ENCODE measurements at places on chromosomes 7 and 10.

- DNase-seq, result no peak
Observed at GRCh38 chr10:96598846-96599245, 12.0 kb upstream of the TM9SF3 start.

- no peak for DNase-seq
Observed at GRCh38 chr10:84261236-84261915, 16.5 kb downstream of the RGR start.

DNA sequence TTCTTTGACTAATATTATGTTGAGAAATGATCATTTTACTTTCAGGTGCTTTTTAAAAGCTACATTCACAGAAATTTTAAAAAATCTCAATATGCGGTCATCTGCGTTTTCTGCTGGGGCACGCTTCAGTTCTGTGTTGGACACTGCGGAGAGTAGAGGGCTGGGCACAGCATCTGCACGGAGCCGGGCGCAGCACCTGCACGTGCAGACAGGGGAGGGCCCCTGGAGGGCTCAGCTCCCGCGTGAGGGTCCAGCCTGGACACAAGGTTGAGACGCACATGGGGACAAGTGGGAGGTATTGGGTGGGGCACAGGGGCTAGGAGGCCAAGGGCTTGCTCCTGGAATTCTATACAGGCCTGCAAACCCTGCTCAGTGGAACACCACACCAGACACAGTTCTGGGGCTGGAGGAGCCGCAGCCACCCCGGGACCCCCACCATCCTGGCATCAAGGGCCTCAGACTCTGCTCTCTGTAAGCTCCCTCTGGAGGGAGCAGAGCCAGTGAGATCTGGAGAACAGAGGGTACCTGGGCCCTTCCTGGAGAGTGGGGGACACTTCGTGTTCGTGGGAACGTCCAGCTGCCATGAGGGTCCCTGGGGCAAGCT lies 20.4 kb upstream of the FAM20C start:
- no peak for DNase-seq

- no peak for DNase-seq
Observed at GRCh38 chr7:158452331-158452730, 135.3 kb downstream of the PTPRN2 start.

All from OCI-M1 (cell line).